ENCODE measurements at places on chromosomes 4 and X.
A peak's percentile ranks its signal among the peaks of the same experiment; 100 is the strongest.

- no peak for DNase-seq
Measured at GRCh38 chr4:155904331-155904730, 835 bp downstream of the TDO2 start.

DNA sequence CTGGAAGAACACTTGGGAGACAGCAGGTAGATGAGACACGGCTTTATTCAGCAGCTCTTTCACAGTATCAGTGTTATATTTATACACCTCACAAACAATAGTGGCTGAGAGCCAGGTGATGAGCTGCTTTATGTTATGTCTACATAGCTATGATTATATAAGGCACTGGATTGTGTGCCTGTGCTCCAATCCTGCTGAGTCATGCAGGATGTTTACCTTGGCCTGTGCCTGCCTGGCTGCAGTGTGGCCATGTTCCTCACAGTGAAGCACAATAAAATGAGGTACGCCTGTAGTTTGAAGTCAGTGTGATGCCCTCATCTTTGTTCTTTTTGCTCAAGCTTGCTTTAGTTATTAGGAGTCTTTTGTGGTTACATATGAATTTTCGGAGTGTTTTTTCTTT, 31.3 kb downstream of the CXCL13 start:
- no peak for DNase-seq

- DNase-seq, result no peak
Measured at GRCh38 chr4:56102601-56103000, 153.9 kb downstream of the CEP135 start.

- no peak for DNase-seq
Measured at GRCh38 chr4:180292339-180292738, 1950.9 kb upstream of the TENM3 start.

DNA sequence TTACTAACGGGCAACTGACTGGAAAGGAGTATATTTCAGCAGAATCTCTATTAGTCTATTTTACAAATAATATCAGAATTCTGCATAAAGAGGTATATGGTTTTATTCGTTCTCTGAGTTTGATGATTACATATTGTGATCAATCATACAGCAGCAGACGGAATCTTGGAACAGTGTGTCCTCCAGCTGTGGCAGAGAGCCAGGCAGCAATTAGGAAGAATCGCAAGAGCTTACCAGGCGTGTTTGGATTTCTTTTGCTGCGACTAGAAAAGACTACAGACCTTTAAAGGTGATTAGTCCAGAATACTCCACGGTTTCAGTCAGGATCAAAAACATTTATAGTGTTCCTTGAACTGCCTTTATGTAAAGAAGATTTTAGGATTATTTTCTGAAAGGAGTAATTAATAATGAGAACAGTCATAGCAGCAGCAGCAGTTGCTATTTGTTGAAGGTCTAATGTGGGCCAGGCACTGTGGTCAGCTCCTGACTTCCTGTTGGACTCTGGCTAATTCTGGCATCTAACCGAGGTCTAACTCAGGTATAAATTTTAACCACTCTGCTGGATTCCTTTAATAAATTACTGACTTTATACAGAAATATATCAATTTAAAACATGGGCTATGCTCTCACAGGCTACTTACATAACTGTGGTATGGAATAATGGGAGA, 225.3 kb upstream of the CXorf66 start:
- DNase-seq, result no peak

DNA sequence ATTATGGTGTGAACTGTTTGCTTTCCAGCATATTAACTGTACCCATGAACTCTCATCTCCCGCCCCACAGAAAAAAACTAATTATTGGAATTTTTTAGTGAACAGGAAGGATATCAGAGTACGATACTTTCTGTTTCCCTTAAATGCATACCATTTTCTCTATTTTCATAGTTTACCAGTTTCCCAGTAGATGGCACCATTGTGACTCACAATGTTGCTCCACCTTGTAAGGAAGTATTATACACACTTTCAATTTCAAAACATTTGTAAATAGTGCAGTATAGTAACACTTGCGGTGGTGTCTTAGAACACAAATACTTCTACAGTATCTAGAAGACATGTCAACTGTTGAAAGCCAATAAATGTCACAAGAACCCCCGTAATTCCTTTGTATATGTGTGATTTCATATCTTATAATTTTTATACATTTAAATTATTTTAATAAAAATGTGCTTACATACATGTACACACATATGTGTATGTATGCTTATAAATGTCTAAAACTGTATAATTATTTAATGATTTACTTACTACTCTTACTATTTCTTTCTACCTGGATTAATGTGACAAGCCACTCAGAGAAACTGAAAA, 167.3 kb downstream of the SLIT2 start:
- peak; percentile 44 for DNase-seq

DNA sequence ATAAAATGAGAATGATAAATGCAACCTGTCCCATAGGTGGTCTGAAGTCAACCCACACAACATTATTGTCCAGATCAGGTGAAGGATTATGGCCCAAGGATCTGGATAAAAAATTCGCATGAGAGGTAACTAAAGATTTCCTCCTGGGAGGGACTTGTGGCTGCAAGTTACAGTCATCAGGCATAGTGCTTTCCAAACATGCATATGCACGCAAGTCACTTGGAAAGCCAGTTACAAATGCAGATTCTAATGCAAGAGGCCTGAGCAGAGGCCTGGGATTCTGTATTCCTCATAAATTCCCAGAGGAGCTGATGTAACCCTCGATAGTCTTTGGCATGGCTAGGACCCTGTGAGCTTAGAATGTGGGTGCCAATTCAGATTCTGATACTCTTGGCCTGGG, 21.1 kb downstream of the HS3ST1 start:
- DNase-seq, result no peak

DNA sequence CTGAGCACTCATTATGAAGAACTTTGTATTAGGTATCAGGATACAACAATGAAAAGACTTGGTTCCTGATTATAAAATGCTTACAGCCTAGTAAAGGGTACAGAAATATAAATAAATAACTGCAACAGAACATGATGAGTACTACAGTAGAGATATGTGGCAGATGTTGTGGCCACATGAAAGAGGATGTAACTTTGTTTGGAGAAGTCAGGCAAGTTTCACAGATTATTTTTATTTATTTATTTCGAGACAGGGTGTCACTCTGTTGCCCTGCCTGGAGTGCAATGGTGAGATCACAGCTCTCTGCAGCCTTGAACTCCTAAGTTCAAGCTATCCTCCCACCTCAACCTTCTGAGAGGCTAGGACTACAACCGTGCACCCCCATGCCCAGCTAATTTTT, 15.8 kb upstream of the UBE2K start:
- no peak for DNase-seq

GRCh38 chr4:172143605-172144314, 330.6 kb downstream of the GALNTL6 start:
- DNase-seq, result no peak

DNA sequence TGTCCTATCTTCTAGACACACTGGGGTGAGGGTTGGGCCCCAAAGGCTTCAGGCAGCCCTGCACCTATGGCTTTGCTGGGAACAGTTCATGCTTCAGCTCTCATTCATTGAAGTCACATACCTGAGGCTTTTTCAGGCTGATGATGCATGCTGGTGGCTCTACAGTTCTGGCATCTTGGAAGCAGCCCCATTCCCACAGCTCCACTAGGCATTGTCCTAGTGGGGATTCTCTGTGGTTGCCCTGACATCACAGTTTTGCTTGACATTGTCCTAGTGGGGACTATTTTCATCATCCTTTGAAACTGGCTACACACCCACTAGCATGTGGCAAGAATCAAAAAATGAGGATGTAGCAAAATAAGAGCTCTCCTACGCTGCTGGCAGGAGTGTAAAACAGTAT, 37.7 kb upstream of the C4orf17 start:
- DNase-seq, result no peak

- DNase-seq, result no peak
Measured at GRCh38 chr4:182443070-182443469, 199.9 kb downstream of the TENM3 start.

DNA sequence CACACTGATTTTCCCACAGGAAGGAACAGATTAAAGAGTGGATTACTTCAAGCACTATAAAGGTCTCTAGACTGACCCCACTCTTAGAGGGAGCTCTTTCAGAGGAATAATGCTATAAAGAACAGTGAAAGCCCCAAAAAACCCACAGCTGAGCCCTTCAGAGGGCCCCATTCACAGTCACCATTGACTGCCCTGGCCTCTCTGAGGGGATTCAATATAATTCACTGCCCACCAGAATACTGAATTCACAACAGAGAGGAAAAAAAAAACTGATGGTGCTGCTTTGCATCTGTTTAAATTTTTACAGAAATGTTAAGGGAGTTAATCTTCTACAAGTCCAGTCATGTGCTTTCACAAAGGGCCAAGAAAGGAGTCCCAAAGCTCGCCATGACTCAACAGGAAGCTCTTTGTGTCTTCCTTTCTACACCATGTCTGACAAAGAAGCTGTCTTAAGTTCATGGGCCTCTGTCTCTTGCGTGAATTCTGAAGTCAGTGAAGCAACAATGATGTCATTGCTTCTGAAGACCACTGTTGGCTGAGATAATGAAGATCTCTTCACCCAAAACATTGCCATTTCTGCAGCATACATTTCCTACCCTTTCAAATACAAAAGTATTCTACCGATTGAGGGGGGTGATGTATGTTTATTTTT, 174.9 kb downstream of the ADAMTS3 start:
- no peak for DNase-seq

DNA sequence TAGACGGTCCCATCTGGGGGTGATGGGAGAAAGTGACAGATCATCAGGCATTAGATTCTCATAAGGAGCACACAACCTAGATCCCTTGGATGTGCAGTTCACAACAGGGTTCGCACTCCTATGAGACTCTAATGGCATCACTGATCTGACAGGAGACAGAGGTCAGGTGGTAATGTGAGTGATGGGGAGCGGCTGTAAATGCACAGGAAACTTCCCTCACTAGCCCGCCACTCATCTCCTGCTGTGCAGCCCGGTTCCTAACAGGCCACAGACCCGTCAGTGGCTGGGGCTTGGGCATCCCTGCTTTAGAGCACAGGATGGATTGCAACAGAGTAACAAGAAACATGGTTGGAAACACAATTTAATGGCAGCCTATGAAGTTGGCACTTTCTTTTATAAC, 172.6 kb upstream of the VCX3A start:
- no peak for DNase-seq

DNA sequence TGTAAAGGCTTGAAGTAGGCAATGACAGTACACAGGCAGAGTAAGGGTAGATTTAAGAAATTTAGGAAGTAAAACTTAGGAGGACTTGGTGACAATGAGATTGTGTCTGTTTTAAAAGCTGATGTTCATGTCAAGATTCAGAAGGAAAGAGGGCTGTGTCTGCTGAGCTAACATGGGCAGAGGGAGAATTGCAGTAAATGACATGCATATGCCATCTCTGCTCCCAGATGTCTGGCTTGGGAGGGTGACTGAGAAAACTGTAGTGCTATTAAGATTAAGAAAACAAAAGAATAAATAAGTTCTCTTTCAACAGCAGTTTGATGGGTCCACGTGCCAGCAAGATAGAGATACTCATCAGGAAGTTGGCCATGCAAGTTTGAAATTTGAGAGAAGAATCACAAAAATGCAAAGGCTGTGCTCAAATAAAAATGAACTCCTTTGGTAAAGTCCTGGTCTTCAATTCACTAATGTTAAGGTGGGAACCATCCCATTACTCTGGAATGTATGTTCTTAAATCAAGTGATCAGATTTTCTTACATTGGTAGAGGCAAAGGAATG, 7.2 kb downstream of the NFXL1 start:
- no peak for DNase-seq

GRCh38 chr4:48772556-48772955, 7.5 kb downstream of the FRYL start:
- DNase-seq, result no peak

DNA sequence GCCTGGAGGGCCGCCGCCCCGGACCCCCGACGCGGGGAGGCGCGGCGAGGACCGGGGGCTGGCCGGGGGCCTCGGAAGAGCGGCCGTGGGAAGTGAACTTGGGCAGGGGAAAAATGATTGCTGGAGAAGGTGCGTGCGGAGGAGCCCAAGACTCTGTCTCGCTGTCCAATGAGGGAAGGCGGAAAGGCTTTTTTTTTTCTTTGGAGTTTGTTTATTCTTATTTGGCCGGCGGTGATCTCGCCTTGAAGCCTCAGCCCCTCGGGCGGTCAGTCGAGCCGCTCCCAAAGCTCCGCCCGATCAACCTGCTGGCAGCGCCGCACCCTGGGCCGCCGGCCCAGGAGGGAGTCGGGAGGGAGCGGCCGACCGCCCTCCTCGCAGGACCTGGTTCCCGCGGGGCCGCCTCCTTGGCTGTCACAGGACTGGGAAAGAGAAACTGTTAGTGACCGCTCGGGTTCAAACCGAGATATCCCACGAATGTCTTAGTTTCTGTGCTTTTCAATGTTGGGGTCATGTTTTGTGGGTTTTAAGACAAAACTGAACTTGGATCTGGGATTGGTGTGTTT, 2.5 kb downstream of the CPEB2 start:
- DNase-seq, result no peak

GRCh38 chr4:177555007-177555574, 112.9 kb upstream of the AGA start:
- no peak for DNase-seq

- DNase-seq, result no peak
Measured at GRCh38 chr4:6271701-6272465, 2.2 kb downstream of the WFS1 start.

DNA sequence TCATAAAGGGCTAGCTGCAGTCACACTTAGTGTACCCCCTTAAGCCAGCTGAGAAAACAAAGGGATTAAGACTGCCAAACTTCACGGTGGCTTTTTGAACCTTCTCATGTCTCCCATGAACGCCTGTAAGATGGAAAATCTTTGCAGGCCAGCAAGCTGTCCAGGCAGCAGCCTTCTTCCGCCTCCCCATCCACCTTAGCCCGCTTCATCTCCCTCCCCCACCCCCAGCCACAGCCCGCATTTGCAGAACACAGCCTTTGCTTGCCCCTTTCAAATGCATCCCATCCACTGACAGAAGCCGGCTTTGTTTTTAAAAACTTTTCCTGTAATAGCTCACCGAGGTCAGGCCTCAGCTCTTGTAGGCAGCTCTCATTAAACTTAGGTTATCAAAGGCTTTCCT, 113.8 kb upstream of the FAM9B start:
- DNase-seq, result no peak

DNA sequence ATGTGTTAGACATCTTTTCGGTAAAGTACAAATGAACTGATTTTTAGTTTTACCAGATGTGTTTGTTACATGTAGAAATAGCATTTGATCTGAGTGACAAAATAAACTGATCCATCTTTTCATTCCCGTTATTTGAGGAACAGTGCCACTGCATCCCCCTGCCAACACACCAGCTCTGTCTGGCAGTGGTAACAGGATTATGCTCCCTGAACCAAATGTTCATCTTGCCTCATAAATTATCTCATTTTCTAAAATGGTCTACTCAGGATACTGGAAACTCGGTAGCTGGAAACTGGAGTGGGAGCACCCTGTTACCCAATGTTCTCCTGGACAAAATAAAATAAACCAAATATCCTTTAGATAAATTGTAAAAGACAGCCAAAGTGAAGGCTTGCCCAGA, 171.6 kb downstream of the FAT4 start:
- no peak for DNase-seq

DNA sequence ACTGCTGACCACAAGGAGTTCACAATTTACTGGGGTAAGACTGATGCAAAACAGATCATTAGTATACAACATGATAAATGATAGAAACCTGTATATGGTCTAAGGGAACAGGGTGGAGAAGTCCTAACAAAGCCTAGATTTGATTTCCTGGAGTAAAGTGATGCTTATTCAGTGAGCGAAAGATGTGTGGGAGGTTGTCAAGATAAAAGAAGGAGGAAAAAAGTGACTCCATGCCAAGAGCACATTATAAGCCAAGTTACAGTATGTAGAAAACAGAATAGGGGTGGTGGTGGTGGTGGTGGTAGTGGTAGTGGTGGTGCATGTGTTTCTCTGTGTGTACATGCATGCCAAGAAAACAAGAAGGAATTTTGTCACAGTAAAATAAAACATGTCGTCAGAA, 325.2 kb downstream of the MAPK10 start:
- DNase-seq, result no peak

All from NCI-H1694 treated with DMSO at 0.1 percent for 48 hours (cell line).